ENCODE measurements at places on chromosomes 11 and 22.

- DNase-seq: no peak
Measured at GRCh38 chr22:38900677-38901076, 28.7 kb upstream of the CBX6 start.

DNA sequence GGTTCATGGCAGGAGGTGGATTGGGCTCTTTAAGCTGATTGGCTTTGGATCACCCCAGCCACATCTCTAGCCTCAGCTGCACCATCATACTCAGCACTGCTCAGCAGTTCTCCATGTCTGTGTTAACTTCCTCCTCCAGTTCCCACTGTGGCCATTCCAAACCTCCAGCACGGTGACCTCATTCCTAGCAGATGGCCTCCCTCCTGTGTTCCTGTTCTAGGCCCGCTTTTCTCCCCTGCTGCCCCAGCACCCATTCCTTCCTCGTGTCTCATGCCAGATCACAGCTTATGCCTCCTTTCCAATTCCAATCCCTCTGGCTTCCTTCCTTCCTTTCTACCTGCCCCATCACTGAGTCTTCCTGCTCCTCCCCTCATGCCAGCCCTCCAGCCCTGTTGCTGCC is 96.1 kb downstream of the MICAL2 start:
- DNase-seq: no peak

- DNase-seq: no peak
Measured at GRCh38 chr11:58639669-58640068, 17.2 kb downstream of the CNTF start.

GRCh38 chr11:75337195-75337654 is 14.2 kb downstream of the ARRB1 start:
- no peak for DNase-seq

- no peak for DNase-seq
Measured at GRCh38 chr11:124844664-124845079, 20.6 kb upstream of the ROBO3 start.

- DNase-seq: peak; percentile 31
Measured at GRCh38 chr11:3165152-3165705, at the start of gene OSBPL5. Gene OSBPL5 (minus strand): TSS chr11:3165310. CDS start chr11:3129148, 36,162 bp downstream.

DNA sequence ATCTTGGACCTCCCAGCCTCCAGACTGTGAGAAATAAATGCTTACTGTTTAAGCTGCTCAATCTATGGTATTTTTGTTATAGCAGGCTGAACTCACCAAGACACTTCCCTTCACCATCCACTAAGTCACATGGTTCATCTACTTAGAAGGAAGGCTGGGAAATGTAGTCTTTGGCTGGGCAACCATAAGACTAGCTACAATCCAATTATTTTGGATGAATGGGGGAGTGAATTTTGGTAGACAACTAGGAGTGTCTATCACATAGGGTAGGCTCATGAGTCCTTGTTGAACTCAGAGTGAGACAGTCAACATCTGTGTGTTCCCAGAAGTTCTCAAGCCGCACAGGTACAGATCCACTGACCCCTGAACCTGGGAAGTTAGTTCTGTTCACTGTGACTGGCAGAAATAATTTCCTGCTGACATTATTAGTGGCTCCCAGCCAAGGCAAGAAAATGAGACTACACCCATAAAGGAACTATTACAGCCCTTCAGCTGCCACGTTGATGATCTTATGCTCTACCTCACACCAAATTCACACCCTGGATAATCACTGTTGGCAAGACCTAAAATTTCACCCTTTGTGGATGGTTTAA is 3.1 kb upstream of the SLC35C1 start:
- no peak for DNase-seq

GRCh38 chr11:117232911-117233409 is 489 bp downstream of the RNF214 start:
- no peak for DNase-seq

- DNase-seq: no peak
Measured at GRCh38 chr11:27150098-27150497, 109.5 kb downstream of the BBOX1 start.

GRCh38 chr22:48443680-48444079 is 1384.0 kb downstream of the BRD1 start:
- no peak for DNase-seq

DNA sequence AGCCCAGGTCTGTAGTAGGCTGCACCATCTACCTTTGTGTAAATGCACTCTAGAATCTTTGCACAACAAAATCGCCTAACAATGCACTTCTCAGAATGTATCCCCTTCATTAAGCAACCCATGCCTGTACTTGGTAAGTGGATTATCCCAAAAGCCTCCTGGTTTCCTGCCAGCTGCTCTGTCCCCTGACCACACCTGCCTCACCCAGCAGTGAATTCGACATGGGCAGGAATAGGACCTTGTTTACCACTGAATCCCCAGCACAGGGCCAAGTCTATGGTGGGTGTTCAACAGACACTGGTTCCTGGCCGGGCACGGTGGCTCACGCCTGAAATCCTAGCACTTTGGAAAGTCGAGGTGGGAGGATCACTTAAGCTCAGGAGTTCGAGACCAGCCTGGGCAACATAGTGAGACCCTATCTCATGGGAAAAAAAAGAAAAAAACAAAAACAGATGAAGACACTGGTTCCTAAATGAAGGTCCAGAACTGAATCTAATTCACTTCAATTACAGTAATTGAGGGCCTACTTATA is 5.1 kb upstream of the SYCE3 start:
- no peak for DNase-seq

DNA sequence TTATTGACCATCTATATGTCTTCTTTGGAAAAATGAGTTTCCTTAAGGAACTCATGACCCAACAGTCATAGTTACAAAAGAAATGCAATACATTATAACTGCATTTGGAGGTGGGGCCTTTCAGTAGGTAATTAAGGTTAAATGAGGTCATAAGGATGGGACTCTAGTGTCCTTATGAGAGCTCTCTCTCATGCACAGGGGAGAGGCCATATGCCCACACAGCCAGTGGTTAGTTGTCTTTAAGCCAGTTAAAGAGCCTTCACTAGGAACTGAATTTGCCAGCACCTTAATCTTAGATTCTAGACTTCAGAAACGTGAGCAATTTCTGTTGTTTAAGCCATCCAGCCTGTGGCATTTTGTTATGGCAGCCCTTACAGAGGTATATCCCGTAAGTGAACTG is 27.3 kb downstream of the INTS4 start:
- no peak for DNase-seq

- DNase-seq: no peak
Measured at GRCh38 chr11:17790453-17790852, 55.9 kb downstream of the KCNC1 start.

- no peak for DNase-seq
Measured at GRCh38 chr11:6992026-6992425, 28.1 kb downstream of the ZNF214 start.

DNA sequence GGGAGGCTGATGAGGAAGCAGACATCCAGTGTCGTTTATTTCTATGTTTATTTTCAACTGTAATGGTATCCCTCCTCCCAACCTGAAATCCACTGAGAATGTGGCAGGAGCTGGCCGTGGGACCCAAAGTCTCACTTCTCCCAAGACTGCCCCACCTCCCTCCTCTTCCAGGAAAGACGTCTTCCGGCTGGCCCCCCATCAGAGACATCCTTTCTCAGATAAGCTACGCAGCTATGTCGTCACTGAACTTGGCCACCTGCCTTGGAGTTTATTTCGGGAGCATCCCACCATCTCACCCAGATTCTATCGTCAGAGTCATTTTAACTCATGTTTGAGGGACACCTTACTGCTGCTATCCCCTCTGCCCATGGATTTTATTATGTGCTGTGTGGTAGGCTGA is 13.9 kb downstream of the TMEM184B start:
- no peak for DNase-seq

- no peak for DNase-seq
Measured at GRCh38 chr11:119780222-119780953, 51.4 kb upstream of the NECTIN1 start.

- DNase-seq: no peak
Measured at GRCh38 chr22:32158712-32159533, at the start of gene C22orf42. Gene C22orf42 (minus strand): TSS chr22:32159303. CDS start chr22:32159215, 88 bp downstream.

GRCh38 chr22:32080904-32081303 is 37.8 kb downstream of the SLC5A1 start:
- peak; percentile 26 for DNase-seq

GRCh38 chr11:64333556-64333955 is 6.4 kb upstream of the CCDC88B start:
- no peak for DNase-seq

DNA sequence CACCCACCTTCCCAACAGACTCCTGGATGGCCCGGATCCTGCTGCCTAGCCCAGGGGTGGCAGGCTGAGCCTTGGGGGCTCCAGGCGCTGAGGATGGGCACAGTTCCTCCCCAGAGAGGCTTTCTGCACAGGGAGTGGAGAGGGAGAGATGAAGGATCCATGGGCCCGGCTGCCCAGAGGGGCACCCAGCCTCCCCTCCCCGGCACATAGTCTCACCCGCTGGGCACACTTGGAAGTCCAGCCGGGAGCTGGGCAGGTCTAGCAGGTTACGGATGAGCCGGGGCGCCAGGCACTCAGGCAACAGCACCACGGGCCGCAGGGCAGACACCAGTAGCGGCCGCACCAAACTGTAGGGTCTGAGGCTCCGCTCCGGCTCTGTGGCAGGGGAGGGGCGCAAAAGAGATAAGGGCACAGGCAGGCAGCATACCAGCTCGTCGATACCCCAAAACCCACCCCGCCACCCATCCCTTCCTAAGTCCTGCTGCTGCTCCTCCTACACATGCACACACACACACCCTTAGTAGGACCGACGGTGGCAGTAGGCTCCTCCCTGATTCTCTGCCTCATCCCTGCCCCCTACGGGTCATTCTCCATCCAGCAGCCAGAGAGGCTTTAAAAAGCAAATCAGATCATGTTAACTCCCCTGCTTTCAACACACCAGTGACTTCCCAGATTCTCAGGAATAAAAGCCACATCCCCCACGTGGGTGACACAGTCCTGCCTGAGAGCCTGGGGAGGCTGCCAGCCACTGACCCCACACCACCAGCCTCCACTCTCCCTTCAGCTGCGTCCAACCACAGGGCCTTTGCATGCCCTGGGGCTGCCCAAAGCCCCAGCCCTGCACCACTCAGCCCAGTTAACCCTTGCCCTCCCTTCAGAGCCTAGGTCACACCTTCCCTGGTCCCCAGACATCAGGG is 6.5 kb upstream of the MFNG start:
- peak; percentile 56 for DNase-seq

DNA sequence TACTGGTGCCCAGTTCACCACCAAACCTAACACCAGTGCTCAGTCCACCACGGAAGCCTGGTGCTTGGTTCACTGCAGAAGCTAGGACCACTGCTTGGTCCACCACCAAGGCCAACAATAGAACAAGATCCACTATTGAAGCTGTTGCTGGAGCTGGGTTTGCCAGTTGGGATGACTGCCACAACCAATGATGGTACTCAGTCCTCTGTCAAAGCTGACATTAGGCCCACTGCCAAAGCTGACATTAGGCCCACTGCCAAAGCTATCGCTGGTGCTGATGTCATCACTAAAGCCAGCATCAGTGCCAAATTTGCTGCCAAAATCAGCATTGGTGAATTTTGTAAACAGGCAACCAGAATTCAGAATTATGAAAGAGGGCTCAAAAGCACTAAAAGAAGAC is 1850.2 kb upstream of the RAG2 start:
- DNase-seq: no peak

DNA sequence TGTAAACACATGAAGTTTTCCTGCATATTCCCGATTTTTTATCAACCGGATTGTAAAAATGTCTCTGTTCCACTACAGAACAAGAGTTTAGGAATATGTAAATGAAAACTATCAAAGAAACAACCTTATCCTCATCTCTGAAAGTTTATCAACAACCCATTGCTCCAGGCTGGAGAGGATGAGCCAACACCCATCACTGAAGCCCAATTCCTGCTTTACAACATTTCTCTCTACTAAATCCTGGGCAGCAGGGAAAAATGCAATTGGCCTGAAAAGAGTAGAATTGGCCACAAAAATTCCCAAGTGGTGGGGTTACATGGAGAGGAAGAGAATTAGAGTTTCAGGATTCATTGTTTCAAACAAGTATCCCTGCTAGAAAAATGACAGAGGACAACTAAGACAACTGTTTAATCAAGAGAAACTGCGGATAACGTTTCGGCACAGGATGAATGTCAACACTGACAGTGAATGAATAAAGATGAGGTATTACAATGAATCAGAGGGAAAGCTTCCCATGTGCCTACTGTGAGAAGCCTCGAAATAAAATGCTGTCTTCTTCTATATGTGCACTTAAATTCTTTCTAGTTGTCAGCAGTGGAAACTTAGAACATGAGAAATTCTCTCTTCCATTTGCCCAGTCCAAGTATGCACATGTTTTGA is 317.3 kb upstream of the ANO3 start:
- DNase-seq: no peak

DNA sequence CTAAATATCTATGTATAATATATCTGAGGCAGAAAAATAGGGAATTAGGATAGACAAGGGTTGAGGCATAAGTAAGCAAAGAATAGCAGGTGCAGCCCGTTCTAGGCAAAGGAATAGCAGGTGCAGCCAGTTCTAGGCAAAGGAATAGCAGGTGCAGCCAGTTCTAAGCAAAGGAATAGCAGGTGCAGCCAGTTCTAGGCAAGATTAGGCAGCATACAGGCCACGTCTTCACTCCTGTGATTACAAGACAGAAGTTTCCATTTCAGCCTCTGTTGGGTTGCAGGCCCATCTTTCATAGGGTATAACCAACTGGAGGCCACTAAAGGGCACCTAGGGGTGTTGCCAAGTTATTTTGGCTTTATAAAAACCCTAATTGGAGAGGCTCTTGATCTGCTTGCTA is 28.8 kb upstream of the CHORDC1 start:
- DNase-seq: no peak

- no peak for DNase-seq
Measured at GRCh38 chr11:104009744-104010143, 26.7 kb upstream of the DDI1 start.

GRCh38 chr22:23059284-23059948 is 10.9 kb upstream of the GNAZ start:
- no peak for DNase-seq

- no peak for DNase-seq
Measured at GRCh38 chr11:130666781-130667251, 218.4 kb downstream of the ADAMTS15 start.

- DNase-seq: peak; percentile 84
Measured at GRCh38 chr11:128039140-128040021, 548.0 kb downstream of the ETS1 start.

DNA sequence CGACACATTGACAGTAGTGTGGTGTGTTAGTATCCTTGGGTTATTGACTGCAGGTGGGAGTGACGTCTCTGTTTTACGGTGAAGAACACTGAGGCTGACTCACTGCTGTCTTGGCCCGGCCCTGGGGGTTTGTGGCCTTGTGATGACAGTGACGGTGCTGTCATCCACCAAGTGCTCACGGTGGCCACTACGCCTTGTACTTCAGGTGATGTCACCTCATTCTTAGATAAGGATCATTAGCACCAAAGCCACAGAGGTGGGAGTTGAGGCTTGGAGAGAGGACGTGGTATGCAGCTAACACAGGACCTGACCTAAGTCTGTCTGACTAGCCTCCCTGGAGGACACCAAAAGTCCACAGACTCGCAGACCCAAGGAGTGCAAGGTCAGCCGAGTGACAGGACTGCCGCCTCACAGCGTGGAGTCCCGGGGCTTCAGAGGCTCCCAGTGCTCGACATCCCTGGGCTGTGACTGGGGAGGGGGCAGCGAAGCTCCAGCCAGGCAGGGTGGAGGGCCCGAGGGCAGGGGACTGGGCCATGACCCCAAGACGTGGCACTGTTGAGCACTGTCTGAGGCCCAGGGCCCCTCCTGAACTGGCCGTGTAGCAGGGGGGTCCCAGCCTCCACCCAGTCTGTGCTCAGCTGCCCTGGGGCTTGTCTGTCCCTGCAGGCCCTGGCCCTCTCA is 56.5 kb downstream of the NAT10 start:
- DNase-seq: no peak

- DNase-seq: no peak
Measured at GRCh38 chr22:24996420-24996952, 44.0 kb downstream of the KIAA1671 start.
